ENCODE measurements at places on chromosomes 1 and 21. TPM values are rescaled to one million over a fixed set of nuclear protein-coding genes. Genes with fewer than 3 reads are reported as not detected.

Gene TSPEAR
- total RNA-seq: 2.9 TPM

DNA sequence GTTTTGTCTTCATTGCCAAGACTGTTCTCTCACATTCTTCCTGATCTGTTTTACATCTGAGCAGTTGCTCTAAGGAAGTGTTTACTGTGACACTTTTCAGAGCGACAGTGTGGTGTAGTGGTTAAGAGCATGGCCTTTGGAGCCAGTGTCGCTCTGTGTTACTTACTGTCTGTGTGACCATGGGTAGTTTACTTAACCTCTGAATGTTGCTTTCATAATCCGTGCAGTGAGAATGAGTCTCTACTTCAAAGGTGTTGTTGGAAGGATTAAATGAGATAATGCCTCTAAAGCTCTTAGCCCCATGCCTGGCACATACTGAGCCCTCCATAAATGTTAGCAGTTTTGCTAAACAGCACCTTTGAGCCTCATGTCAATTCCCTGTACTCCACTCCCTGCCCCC lies 35.9 kb upstream of the ZFP69B start:
- H3K36me3 ChIP-seq: peaks cover 5% of the 10 kb centered on the region
- no peak overlapping the region for H3K27ac ChIP-seq
- no peak for DNase-seq
- H3K27me3 ChIP-seq: no peaks in the 10 kb centered on the region

DNA sequence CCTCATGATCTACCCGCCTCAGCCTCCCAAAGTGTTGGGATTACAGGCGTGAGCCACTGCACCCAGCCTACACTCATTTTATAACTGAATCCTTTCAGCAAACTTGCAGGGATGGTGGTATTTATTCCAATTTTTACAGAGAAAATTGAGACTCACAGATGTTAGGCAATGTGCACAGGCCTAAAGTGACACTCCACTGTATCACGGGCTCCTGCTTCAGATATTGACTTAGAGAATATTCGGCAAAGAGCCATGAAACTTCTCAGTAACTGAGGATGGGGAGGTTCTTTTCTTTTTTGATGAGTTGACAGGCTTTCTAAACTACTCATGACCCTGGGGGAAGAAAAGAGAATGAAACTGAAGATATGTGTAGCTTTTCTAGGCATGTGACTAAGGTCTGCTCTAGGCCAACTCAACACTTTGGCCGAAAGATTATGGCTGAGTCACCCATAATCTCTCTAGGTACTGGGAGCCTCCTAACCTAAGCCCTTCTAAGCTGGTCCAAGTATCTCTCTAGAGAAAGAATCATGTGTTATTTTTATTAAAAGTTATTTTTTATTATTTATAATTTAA lies 19.9 kb upstream of the PTCH2 start:
- H3K4me1 ChIP-seq: peaks cover 5% of the 10 kb centered on the region
- no peaks in the 10 kb centered on the region for H3K36me3 ChIP-seq
- H3K4me3 ChIP-seq: no peak overlapping the region
- no peak overlapping the region for H3K27ac ChIP-seq

Gene GJA8
- not detected for total RNA-seq

Gene LEPR
- total RNA-seq: 5.6 TPM

DNA sequence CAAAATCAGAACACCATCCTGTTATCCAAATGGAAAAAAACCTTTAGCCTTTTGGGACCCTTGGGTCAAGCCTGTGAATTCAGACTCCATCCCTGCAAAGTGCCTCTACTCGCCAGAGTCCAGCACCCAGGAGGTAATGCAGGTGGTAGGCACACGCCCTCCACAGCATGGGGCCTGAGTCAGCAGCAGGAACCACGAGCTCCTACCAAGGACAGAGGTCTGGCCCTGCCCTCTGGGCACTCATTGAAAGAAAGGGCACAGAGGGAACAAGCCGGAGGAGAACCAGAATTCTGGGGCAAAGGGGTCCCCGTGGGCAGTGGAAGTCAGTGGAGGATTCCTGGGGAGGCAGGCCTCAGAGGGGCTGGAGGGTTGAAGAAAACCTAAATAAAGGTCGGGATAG lies 438.1 kb downstream of the NPHP4 start:
- H3K36me3 ChIP-seq: peaks cover 80% of the 10 kb centered on the region
- peaks cover 9% of the 10 kb centered on the region for H3K27me3 ChIP-seq
- H3K4me1 ChIP-seq: no peaks in the 10 kb centered on the region

Measured in WTC11 (cell line).